ENCODE measurements at places on chromosomes 12 and 14. TPM values are rescaled to one million over a fixed set of nuclear protein-coding genes. Genes with fewer than 3 reads are reported as not detected.

LRFN5 gene
- total RNA-seq, result 0.38 TPM

RNF212B gene
- not detected for total RNA-seq

COCH gene
- total RNA-seq, result 8.5 TPM

SIX4 gene
- total RNA-seq, result 3.2 TPM

LRRC43 gene
- total RNA-seq, result not detected

KRT6C gene
- total RNA-seq, result not detected

CLEC4D gene
- total RNA-seq, result 0.71 TPM

KLRD1 gene
- 4.6 TPM for total RNA-seq

SLC39A2 gene
- 0.24 TPM for total RNA-seq

KLRC2 gene
- total RNA-seq, result not detected

L3HYPDH gene
- total RNA-seq, result 36.3 TPM

TBC1D30 gene
- 0.60 TPM for total RNA-seq

MYO1H gene
- total RNA-seq, result not detected
